ENCODE measurements at places on chromosomes 1 and 21.

- DNase-seq, result no peak
These were observed 190.5 kb downstream of the PTPRU start for GRCh38 chr1:29426701-29427279.

DNA sequence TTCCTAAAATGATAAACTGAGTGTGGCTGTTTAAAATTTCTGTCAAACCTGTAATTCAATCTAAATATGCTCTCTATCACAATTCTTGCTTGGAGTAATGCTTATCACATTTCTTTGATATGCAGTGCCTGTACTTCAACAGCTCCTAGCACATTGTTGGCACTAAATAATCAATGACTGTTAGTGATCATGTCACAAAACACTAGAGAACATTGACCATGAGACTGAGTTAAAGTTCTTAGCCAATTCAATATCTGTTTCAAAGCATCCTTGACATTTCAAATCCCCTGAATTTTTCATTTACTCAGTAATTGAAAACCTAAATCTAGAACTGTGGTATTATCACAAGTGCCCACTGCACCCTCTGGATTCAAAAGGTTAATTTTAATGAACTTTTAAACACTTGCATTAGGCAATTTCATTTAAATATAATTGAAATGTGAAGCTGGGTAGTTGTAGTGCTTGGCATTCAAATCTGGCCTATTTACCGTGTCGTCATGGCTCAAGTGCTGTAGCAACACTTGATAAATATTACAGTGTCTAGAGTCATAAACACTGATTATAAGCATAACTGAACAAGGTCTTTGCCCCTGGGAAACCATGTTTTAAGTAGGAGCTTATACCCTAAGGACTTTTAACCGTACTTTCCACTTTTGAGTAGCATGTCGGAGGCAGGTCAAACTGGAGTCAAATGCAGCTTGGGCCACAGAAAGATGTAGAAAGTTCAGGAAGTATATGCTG is 143.6 kb downstream of the LRRC7 start:
- no peak for DNase-seq

- no peak for DNase-seq
These were observed 1.4 kb downstream of the RAVER2 start for GRCh38 chr1:64745986-64746940.

- no peak for DNase-seq
These were observed 17.7 kb downstream of the RGS8 start for GRCh38 chr1:182666706-182667105.

DNA sequence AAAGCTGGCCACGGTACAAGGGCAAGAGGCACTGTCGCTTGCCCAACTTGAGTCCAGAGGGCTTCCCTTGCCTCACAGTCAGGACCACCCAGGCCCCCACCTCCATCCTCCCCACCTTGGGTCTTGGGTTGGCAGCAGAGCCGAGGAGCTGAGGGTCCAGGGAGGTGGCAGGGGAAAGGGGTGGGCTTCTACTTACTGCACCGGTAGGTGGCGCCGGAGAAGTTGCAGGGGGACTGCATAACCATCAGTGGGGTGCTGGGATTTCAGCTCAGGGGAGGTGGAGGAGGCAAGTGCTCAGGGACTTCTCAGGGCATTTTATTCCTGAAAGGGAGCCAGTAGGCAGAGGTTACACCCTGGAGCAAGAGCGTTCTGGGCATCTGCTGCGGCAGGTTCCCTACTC is 44.0 kb downstream of the TRIM62 start:
- DNase-seq, result no peak

GRCh38 chr1:101162300-101162699 is 74.5 kb upstream of the S1PR1 start:
- no peak for DNase-seq

DNA sequence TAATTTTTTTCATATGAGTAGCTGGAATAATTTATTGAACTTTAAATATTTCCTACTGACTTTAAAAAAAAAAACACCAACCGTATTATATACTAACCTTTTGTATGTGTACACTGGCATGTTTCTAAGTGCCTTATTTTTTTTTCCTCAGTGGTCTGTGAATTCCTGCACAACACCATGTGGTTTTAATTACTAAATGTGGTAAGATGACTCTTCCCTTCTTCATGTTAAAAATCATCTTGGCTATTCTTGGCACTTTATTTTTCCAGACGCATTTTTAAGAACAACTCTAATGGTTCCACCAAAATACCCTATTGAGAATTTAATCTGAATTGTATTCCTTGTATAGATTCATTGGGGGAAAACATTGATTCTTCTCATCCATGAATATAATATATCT is 28.4 kb downstream of the PPP2R5A start:
- no peak for DNase-seq

- no peak for DNase-seq
These were observed 29.1 kb upstream of the CASZ1 start for GRCh38 chr1:10825592-10825991.

GRCh38 chr1:248924696-248925532 is 18.9 kb downstream of the PGBD2 start:
- DNase-seq, result peak; percentile 14

DNA sequence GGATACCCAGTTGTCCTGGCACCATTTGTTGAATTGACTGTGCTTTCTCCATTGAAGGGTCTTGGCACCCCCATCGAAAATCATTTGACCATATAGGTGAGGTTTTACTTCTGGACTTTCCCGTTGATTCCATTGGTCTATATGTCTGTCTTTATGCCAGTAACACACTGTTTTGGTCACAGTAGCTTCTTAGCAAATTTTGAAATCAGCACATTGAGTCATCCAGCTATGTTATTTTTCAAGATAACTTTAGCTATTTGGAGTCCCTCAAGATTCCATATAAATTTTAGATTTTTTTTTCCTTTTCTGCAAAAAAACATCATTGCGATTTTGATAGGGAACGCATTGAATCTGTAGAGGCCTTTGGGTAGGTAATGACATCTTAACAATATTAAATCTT is 235.6 kb downstream of the SMYD3 start:
- no peak for DNase-seq

- no peak for DNase-seq
These were observed 80.4 kb upstream of the EDN2 start for GRCh38 chr1:41564741-41565475.

GRCh38 chr1:40971966-40972365 is 7.5 kb upstream of the CTPS1 start:
- no peak for DNase-seq

DNA sequence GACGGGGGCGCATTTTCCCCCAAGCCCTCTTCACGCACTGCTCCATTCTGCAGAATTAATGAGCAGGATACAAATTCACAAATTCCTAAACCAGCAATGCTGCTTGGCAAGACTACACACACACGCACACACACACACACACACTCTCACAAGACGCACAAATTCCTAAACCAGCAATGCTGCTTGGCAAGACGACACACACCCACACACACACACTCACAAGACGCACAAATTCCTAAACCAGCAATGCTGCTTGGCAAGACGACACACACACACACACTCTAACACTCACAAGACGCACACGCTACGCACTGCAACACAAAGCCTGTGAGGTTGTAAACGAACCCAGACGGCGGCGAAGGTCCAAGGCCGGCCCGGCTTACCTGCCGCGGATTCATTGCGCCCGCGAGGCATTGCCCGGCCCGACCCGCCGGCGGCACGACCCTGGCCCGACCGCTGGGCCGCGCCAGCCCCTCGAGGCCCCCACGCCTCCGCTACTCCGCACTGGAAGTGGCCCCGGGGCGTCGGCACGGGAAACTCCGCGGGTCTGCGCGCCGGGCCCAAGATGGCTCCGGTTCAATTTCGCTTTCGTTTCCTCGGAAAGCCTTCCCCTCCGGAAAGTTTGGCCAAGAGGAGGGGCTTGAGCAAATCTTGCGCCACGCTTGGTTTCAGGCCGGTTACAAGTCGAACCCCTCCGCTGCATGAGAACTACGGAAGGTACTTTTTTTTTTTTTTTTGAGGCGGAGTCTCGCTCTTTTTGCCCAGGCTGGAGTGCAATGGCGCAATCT is at the start of gene ADAR:
Gene ADAR, minus strand, starts transcription at position 578 of the 788 bp plus-strand sequence. Its CDS starts 180 bp downstream, at position 398.
- peak; percentile 85 for DNase-seq

- no peak for DNase-seq
These were observed 111.4 kb downstream of the KCND3 start for GRCh38 chr1:111878091-111878490.

DNA sequence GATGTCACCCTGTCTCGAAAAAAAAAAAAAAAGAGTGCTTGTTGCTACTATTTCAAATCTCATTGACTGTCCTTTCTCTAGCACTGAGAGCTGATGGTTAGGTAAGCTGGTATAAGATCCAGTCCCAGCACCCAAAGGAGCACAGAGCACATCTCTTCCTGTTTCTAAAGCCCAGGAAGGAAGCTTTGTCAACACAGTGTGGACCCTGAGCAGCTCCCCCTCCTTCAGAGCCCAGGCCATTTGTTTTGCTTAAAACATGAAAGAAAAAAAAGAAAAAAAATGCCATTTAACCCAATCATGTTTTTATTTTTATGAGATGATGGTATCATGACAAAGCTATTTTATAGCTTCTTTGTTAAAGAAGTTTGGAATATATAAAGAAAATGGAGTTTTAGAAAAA is 184.1 kb upstream of the DUSP10 start:
- no peak for DNase-seq

DNA sequence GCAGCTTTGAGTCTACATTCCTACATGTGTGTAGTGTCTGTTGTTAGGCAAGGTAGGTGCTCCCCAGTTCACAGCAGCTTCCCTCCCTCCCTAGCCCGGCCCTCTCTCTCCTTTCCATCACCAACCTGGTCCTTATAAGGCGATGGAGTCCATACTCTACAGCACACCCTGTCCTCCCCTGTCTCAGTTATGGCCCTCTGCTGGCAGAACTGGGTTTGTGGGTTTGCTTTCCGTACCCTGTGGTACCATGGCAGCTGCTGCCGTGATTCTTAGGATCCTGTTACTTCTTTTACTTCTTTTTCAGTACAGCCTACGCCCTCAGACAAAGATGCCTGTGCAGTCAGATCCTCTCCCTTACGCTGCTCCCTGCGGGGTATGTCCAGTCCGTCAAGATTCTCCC is 31.7 kb downstream of the AK5 start:
- DNase-seq, result no peak

DNA sequence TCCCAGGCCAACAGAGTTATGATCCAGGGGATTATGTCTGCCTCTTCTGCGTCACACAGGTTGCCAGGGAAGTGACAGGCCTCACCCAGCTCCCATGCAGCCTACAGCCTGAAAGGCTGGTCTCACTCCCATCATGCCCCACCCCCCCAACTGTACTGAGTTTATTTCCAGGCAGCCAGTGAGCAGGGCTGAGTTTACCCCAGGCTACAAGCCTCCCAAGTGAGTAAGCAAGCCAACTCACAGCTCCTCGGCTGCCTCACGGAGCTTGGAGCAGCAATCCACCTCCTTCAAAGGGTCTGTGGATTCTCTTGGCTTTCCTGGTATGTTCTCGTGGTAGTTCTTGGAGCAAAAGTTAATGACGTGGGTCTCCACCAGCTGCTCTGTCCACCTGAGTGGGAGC is 1147.6 kb upstream of the ADGRL4 start:
- no peak for DNase-seq

- no peak for DNase-seq
These were observed 1.9 kb downstream of the SCAMP3 start for GRCh38 chr1:155260276-155260675.

GRCh38 chr1:94697839-94698238 is 122.3 kb upstream of the SLC44A3 start:
- DNase-seq, result no peak

DNA sequence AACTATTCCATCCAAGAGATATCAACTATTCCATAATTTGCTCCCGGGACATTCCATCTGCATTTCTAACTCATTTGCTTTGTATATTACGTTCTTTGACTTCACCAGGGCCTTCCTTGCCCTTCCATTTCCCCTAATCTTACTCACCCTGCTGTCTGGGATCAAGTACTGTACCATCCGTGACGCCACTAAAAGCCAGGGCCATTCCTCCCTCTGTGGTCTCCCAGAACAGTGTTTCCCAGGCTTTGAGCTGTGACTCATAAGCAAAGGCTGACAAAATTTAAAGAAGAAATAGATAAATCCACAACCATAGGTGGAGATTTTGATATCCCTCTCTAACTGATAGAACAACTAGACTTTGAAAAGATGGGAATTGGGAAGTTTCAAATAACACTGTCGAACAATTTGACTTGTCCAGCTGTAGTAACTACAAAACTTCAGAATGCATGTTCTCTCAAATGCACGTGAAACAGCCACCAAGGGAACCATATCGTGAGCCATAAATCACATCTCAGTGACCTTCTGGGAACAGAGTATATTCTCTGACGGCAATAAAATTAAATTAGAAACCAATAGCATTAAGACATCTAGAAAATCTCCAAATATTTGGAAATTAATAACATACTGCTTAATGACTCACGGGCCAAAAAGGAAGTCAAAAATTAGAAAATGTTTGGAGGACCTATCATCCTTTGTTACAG is 501.0 kb downstream of the SETD4 start:
- no peak for DNase-seq

GRCh38 chr21:39326607-39327307 is 13.3 kb upstream of the BRWD1 start:
- DNase-seq, result no peak

- DNase-seq, result no peak
These were observed 228.4 kb upstream of the DMRTA2 start for GRCh38 chr1:50651476-50652263.

GRCh38 chr21:39575775-39576174 is 37.0 kb upstream of the B3GALT5 start:
- no peak for DNase-seq

DNA sequence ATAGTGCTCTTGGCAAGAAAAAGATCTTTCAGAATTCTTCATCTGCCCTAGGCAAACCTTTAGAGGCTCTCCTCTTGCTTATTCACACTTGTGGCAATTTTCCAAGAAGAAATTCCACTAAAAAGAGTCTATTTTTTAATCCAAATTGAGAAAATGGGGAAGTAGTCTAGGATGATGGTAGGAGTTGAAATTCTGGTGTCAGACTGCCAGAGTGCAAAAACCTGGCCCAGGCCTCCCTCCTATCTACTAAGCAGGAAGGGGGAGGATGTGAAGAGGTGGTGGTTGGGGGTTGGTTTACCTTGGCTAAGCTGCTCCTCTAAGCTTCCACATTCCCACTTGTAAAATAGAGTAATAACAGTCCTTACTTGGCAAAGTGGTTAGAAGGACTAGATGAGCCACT is 120.6 kb upstream of the KCNJ15 start:
- DNase-seq, result no peak

GRCh38 chr1:174883409-174883808 is 116.3 kb upstream of the CACYBP start:
- no peak for DNase-seq

- DNase-seq, result no peak
These were observed 324.8 kb downstream of the SMYD3 start for GRCh38 chr1:246182149-246182851.

Measured in stimulated activated CD8-positive, alpha-beta memory T cell treated with anti-CD3 and anti-CD28 coated beads, Interleukin-4, amount 100 ng/mL, for 1 hour (primary cell).